ENCODE measurements at places on chromosomes 3 and 15.

- DNase-seq = peak; percentile 19
Measured at GRCh38 chr3:58824285-58824684, 157.7 kb upstream of the FAM3D start.

DNA sequence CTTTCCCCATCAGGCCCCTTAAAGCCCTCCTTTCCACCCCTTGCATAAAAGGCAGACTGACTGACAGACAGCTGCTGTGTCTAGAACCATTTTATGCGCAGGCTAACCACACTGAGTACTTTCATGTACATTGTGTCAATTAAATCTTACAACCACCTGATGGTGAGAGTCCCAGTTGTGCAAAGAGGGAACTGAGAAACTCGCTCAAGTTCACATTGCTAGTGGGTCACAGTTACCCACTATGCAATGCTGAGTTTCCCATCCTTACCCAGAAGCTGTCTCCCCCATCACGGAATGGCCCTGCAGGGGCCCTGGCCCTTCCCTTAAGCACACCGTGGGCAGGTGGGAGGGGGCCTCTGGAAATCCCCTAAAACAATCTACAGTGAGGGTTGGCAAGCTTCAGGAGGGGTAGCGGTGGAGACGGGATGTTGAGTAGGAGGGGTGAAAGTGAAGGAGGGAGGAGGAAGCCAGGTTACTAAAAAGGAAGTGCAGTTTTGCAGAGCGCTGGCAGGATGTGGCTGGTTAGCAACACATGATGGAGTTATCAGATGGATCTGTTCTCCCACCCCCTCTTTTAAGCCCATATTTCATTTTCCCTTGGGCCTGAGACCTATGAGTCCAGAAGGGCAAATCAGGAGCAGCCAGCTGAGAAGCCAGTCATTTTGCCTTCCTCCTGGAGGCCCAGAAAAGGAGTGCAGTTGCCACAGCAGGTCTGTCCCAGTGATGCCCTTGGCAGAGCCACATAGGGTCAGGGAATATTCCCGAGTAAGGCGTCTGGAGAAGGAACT, 30.0 kb downstream of the STARD5 start:
- DNase-seq = no peak

- DNase-seq = no peak
Measured at GRCh38 chr3:3806856-3807255, 7.6 kb downstream of the LRRN1 start.

GRCh38 chr3:11390411-11391131, 118.4 kb downstream of the ATG7 start:
- DNase-seq = no peak

DNA sequence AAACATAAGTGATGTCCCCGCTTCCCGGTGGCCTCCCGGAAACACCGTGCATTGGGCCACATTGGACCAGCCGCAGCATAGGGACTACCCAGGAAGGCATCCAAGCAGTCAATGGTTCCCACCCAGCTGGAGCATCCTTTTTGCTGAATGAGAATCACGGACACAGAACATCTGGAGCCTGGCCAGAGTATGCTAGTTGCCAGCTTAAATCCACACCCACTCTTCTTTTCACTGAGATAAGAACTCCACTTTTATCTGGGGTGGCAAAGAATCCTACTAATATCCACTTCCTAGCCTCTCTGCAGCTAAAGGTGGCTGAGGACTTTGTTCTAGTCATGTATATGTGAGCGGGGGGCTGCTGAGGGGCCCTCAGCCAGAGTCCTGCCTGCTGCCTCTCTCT, 95.2 kb upstream of the PLXNA1 start:
- DNase-seq = no peak

DNA sequence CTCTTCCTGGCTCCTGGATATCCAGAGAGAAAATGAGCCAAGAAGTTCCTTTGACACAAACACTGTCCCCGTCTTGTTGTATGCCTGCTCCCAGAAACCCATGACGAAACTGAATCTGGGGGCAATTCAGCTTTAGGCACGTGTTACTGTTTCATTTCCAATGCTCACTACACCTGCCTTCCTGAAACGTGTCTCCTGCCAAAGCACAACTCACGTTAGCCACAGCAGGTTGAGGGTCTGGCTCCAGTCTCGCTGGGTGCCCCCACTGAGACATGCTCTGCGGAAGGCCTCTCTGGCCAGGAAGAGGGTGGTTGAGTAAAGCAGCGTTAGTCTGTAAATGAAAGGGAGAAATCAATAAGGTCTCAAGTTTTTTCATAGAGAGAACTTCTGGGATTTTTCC, 6.7 kb downstream of the RFT1 start:
- no peak for DNase-seq

- DNase-seq = no peak
Measured at GRCh38 chr15:54033869-54034458, 55.7 kb downstream of the UNC13C start.

DNA sequence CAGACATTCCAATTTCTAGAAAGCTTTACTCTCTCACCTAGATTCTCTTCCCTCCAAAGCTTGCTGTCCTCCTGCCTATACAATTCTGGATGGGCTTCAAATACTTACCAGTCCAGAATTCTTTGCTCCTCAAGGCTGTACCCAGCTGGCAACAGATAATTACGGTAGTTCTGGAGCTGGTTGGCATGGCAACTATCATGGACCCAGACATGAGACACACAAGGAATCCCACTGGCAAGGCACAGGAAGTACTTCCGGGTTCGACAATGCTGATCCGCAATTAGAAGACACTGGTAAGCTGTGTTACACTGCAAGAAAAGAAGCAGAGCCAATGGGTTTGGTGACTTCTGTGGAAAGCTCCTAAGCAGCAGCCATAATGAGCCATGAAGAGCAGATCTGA, 37.9 kb downstream of the TUBGCP4 start:
- no peak for DNase-seq

- DNase-seq = no peak
Measured at GRCh38 chr3:164470471-164470870, 607.8 kb downstream of the SI start.

GRCh38 chr3:53040351-53040820, 5.5 kb downstream of the SFMBT1 start:
- DNase-seq = no peak

GRCh38 chr15:62591842-62592838, 427.1 kb upstream of the C2CD4B start:
- DNase-seq = no peak

GRCh38 chr15:51621155-51621765, 1.3 kb downstream of the DMXL2 start:
- no peak for DNase-seq

DNA sequence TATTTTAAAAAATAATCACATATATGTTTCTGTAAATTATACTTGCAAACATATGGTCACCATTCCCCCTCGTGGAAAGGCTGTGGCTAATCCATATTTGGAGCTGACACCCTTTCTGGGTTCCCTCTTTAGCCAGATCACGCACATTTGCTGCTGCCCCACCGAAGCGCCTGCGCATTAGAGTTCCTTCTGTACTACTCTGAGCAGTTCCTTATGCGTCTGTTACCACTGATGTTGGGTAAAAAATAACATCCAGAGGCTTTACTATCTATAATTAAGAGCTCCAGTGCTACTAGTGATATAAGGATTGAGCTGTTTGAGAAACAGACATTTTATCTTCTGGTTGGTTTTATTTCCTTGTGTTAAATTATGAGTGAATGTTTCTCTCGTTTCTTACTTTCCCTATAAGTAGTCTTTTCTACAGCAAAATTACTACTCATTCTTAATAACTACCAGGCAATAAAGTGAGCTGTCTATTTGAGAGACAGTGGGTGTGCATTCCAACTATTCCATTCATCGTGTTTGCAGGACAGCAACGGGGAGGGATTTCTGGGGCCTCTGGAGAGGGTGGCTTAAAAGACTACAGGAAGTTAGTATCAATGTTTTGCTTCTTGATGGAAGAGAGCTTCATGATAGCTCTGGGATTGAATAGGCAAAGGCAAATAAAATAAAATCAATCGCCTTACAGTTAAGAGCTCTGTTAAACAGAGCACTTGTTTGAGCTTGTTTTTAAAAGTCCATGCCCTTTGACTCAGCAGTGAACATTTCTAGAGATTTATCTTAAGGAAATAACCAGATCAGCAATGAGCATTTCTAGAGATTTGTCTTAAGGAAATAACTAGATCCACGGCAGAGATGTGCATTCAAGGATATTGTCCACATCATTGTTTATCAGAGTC, 245.2 kb downstream of the CD47 start:
- DNase-seq = no peak

DNA sequence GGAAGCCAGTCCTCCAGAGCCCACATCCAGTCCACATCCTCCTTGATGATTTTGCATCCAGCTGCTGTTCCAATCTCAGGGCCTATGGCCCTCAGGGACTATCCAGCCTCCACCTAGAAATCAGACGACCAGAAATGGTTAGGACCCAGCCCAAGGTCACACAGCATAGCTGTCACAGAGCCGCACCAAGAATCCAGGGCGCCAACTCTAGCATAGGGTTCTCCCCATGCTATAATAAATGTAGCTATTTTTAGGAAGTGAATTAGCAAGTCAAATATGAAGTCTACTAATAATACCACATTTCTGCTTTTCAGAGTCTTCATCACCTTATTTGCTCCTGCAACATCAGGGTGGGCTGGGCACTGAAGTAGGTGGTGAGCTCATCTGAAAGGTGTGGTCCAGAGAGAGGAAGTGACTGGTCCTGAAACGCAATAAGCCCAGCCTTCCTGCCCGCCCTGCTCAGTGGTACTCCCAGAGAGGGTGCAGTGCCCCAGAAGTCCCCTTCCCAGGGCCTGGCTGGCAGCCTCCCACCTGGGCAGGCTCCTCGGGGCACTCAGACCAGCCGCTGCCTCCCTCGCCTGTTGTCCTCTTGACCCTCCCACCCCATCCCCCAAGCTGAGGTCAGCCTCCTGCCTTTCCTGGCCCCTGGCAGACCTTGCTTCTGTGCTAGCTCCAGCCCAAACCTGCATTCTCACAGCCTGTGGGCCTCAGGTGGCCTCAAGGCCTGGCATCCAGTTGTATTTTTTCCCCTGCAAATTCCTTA, 17.6 kb upstream of the CYP11A1 start:
- no peak for DNase-seq

- DNase-seq = no peak
Measured at GRCh38 chr15:40271685-40272484, 11.0 kb downstream of the ANKRD63 start.

- no peak for DNase-seq
Measured at GRCh38 chr3:194675081-194675640, 3.2 kb upstream of the LSG1 start.

DNA sequence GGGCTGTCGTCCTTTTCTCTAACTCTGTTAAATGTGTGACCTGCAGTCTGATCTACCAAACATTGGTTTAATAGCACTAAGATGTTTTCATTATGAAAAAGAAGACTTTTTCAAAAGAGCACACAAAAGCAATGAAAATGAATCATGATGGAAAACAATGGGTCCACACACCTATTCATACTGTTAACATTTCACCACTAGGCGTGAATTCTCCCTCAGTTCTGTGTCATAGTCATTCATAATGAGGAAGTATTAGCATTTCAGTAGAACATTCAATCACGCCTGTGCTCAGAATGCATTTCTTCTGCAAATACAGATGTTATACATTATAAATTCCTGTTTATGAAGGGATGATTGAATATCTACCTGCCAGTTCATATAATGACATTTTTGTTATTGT, 35.9 kb downstream of the EIF4E3 start:
- no peak for DNase-seq

DNA sequence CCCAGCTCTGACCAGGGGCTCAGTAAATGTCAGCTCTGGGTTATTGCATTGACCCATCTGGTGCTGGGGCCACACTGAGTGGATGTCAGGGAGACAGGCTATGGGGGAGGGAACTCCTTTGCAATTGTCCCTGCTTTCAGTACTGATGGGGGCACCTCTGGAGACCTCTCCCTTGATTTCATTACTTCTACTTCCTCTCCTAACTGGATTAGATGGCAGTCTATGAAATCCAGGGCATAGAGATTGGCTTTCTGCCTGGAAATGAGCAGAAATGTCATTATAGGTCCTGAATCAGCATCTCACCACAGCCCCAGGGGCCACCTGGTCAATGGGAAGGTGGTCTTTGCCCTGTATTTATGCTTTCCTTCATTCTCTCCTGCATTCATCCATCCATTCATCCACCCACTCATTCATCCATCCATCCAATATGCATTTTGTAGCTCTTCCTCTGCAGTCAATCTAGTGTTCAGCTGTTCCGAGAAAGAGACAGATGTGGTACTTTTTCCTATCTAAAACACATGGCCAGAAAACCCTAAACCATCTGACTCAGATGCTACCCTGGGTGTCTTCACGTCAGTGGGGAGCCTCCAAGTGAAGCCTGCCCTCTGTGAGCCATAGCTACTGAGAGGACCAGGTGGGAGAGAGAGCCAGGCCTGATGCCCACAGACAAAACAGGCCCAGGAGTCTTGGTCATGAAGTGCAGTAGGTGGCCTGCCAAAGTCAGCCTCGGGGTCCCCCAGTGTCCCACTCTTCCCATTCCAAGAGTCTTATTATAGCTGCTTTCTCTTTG, 57.1 kb downstream of the CCDC33 start:
- DNase-seq = no peak

Measured in NCI-H774 (cell line).